Kidney epithelial cell (primary cell): ENCODE measurements at places on chromosomes 13 and 19. TPM values are rescaled to one million over a fixed set of nuclear protein-coding genes. Genes with fewer than 3 reads are reported as not detected.
A peak's percentile ranks its signal among the peaks of the same experiment; 100 is the strongest.

Gene DEDD2
- total RNA-seq = 42.9 and 47.3 TPM in 2 replicates

Gene ANGPTL8
- total RNA-seq = not detected in 2 replicates

GRCh38 chr13:69904784-69905183 lies 202.8 kb upstream of the ATXN8OS start:
- no peak for DNase-seq

DNA sequence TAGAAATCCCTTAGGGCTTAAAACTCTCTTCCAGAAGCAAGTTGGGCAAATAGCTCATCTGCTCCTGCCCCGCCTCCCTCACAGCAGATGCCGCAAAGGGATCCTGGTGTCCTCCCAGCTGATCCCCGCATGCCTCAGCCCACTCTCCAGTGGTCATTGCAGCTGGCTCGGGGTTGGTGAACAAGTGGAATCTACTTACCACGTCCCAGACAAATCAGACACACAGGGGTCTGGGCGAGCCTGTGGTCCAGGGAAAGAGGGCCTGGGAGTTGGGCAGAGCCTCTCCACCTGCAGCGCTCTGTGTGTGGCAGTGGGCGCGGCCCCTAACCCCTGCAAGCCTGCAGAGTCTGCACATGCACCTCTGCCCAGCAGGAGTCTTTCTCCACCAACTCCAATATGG lies 10.8 kb upstream of the C19orf33 start:
- no peak for DNase-seq

- no peak for DNase-seq
Measured at GRCh38 chr13:83667606-83668005, 214.7 kb downstream of the SLITRK1 start.

Gene GPR4
- total RNA-seq = 0.07 TPM in 1 of 2 replicates, not detected in the other

- DNase-seq = no peak
Measured at GRCh38 chr13:106129273-106129672, 406.2 kb downstream of the EFNB2 start.

DNA sequence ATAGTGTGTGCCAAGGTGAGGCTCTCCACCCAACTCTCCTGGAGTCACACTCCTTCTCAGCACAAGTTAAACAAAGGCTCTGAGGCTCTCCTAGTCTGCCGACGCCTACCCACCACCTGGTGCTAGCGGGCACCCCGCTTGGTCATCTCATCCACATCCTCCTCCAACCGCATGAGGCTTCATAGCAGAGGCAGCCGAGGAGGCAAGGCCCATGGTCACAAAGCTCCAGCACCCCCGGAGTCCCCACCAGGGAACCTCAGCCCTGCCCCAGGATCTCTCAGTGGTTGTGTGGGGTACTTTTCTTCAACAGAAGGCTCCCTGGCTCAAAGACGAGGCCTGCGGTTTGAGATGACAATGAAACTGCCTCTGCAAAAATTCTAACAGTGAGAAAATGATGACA lies 43.0 kb downstream of the STK24 start:
- DNase-seq = no peak

Gene WDR88
- total RNA-seq = not detected in 2 replicates

Gene FAM83E
- 0.25 and 2.3 TPM in 2 replicates for total RNA-seq

DNA sequence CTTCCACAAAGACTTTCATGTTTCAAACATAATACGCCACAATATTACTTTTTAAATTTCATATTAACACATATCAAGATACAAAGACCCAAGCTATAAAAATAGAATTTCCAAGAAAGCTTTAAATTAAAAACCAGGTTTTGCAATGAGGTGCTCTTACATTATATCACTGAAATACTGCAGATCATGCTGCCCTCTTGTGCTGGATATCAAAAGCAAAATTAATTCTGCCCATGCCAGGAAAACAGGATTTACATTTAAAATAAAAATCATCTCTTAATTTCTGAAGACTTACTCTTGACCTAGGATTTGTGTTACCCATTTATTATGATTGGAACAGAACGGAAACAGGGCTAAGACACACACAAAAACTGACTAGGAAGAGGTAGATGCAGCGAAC lies 145.0 kb downstream of the ABCC4 start:
- DNase-seq = no peak

DNA sequence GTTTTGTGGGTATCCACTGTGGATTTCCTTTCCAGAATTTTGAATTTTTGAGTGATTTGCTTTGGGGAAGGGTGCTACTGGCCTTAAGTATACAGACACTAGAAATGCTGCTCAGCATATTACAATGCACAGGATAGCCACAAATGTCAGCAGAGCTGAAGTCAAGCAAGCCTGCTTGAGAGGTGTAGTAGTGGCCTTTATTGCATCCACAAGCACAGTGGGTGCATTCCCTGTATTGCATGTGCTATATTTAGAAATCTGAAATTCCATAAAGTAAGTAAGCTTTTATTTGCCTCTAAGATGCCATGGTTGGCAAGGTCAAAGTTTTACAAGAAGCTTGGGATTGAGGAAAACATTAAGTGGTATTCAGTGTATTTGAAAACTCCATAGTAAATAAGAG lies 79.5 kb upstream of the ZNF91 start:
- DNase-seq = no peak

DNA sequence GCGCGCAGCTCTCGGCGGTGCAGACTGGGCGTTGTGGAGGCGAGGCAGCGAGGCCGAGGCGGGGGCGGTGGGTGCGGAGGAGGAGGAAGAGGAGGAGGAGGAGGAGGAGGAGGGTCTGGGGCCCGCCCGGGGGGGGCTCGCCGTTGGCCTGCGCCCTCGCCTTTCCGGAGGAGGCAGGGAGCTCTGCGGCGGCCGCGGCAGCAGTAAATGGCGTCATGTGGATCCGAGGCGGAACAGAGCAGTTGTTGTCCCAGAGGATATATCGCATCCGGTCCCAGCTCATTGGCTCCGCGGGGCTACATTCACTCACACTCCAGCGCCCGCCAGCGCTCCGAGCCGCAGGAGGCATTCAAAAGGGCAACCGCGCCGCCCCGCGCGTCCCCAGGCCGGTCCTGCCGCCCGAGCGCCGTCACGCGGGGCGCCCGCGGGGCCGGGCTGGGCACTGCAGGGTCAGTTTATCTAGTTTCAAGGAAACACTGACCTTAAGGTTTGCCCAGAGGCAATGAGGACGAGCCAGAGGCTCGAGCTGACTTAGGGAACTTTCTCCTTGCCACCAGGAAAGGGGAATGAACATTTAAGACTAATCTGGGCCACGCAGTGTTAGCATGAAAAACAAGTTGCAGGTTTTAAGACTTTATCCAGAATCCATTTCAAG lies at the start of gene SPRY2:
SPRY2 (minus strand) TSS at position 26 of the 655 bp plus-strand sequence. CDS start 3,421 bp downstream, outside the sequence.
- peak; percentile 83 for DNase-seq

GRCh38 chr13:77176350-77176749 lies 149.4 kb upstream of the FBXL3 start:
- peak; percentile 9 for DNase-seq

- DNase-seq = peak; percentile 57
Measured at GRCh38 chr13:107373551-107373950, 805.6 kb upstream of the ARGLU1 start.

Gene FXYD3
- 0.50 and 0.89 TPM in 2 replicates for total RNA-seq

Gene PCCA
- total RNA-seq = 15.7 and 34.5 TPM in 2 replicates

DNA sequence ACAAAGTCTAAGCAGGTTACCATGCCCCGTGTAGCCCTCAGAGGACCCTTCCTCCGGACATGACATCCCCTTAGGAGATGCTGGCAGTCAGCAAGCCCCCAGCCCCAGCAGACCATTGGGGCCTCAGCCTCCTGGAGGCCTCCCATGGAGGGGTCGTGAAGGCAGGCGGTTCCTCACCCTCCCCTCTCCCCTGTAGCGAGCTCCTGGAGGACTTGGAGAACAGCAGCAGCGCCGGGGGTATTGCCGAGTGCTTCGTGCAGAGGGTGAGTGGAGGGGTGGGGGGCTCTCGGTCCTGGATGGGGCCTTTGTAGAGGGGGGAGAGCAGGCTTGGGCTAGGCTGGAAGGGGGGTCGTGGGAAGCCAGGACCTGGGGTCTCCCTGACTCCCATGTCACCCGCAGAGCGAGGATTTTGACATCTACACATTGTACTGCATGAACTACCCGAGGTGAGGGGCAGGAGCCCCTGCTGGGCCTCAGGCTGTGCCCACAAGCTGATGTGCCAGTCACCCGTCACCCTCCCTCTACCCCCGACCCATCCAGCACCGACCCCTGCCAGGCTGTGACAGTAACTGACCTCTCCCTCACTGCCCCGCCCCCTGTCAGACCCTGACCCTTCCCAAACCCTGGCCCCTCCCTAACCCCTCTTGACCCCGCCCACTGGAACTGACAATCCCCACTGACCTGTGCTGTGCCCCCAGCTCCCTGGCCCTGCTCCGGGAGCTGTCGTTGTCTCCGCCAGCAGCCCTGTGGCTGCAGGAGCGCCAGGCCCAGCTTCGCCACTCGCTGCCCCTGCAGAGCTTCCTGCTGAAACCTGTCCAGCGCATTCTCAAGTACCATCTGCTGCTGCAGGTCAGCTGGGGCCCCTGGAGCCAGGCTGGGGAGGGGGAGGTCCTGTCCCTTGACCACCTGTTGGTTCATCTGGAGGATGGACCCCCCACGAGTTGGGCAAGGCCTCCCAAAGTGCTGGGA lies 4.0 kb downstream of the PLEKHG2 start:
- no peak for DNase-seq

DNA sequence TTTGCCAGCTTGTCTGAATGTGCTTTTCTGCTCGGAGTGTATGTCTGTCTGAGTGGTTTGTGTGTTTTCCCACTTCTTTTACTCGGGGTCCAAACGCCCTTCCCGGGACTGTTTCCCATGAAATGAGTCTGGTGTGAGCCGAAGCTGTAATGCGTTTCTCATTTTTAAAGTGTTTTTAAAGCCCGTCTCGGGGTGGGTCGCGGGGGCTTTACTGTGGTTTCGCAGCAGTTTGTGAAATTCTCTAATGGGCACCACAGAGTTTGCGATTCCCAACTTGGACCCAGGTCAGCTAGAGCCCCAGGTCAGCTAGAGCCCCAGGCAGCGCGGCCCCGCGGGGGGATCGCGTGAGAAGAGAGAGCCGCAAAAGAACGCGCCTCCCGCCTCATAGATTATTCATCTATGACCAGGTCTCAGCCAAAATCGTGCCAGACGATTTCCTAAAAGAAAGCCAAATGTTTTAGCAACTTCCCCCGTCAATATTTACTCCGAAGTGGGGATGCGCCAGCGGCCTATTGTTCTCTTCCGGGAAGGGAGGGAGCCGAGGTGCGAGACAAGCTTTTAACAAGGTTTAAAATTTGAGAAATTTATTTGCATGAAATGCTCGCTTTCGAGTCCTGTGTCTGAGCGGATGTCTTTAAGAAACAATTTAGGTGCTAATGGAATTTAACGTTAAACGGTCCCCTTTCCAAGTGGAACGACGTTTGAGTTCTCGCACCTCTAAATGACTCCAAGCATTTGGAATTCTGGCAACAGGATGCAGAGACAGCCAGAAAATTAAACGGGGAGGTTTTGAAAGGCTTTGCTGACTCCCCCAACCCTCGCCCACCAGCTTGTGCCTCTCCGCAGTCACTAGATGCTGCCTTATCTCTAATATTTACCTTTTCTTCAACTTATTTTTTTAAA lies 2.2 kb downstream of the ZIC2 start:
- no peak for DNase-seq

Gene ZNF729
- 0.14 TPM in 1 of 2 replicates, not detected in the other for total RNA-seq

Gene CTXN1
- total RNA-seq = 15.7 and 16.1 TPM in 2 replicates

DNA sequence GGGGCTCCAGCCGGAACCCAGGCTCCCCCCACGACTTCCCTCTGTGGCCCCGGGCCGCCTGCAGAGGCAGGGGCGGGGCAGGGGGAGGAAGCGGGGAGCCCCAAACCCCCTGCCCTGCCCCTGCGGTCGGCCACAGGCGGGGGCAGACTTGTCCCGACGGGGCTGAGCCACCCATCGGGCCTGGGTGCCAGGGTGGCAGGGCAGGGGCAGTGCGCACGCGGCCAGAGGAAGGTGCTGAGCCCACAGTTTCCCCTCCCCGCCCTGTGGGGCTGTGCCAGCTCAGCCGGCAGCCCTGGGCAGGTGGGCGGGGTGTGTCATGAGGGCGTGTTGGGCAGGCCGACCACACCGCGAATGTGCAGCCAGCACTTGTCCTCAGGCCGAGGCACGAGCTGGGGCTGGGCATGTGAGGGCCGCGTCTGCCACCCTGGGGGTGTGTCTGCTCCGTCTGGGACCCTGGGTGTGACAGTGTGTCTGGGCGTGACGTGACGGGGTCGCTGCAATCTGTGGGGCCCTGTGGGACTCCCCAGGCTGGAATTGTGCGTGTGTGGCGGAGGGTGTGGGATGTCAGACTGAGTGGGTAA lies 17.7 kb downstream of the CCDC97 start:
- no peak for DNase-seq

Gene ENOX1
- 0.71 and 1.5 TPM in 2 replicates for total RNA-seq

Gene B3GNT8
- total RNA-seq = 1.2 and 2.7 TPM in 2 replicates

GRCh38 chr19:7515645-7516151 lies at the start of gene ZNF358:
Gene ZNF358 (plus strand): TSS chr19:7516103. CDS start chr19:7519243, 3,140 bp downstream.
- no peak for DNase-seq

Gene DZIP1
- 25.3 and 29.0 TPM in 2 replicates for total RNA-seq

Gene SUGP1
- total RNA-seq = 44.0 and 47.9 TPM in 2 replicates

Gene CLC
- total RNA-seq = not detected in 2 replicates

Gene CDC42EP5
- total RNA-seq = 21.4 and 24.4 TPM in 2 replicates

- peak; percentile 84 for DNase-seq
Measured at GRCh38 chr19:43519436-43520088, 7.4 kb downstream of the ETHE1 start.

GRCh38 chr19:8831832-8832131 lies 322 bp downstream of the ZNF558 start:
- DNase-seq = no peak

Gene MRPL4
- 96.3 and 98.7 TPM in 2 replicates for total RNA-seq

Gene ZNF556
- total RNA-seq = 0.07 TPM in 1 of 2 replicates, not detected in the other

- no peak for DNase-seq
Measured at GRCh38 chr13:76596216-76596615, 290.0 kb downstream of the KCTD12 start.

- no peak for DNase-seq
Measured at GRCh38 chr13:41058295-41059070, 2.8 kb upstream of the WBP4 start.

DNA sequence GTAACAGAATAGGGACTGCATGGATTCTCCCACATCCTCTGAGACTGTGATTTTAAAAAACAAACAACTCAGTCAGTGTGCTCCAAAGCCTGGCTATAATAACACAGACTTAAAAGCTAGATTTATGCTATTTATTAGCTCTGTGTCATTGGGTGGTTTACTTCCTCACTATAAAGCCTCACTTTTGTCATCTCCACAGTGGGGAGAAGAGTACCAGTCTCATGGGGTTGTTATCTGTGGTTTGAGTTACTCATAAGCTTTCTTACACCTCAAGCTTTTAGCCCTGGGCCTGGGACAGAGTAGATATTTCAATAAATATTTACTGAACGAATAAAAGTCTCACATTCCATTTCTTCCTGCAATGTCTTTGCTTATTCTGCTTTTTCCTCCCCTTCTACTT lies 5.3 kb downstream of the RNASEH2B start:
- DNase-seq = no peak

DNA sequence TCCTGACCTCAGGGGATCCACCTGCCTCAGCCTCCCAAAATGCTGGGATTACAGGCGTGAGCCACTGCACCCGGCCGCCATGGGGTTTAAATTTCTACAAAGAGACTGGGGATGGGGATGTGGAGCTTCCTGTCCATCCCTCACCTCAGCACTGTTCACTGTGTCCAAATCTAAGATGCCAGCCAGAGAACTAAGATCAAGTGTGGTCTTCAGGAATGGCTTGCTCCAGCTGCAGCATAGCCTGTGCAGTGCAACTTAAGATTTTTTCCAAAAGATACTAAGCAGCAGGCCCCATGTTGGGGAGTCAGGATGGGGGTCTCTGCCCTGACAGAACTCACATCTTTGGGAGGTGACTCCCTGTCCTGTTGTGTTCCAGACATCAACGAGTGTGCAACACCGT lies 9.3 kb downstream of the ADGRE5 start:
- DNase-seq = no peak

Gene ZNF793
- 3.4 and 7.7 TPM in 2 replicates for total RNA-seq
